H4 (cell line): ENCODE measurements at places on chromosomes 12 and 14. TPM values are rescaled to one million over a fixed set of nuclear protein-coding genes. Genes with fewer than 3 reads are reported as not detected.

DNA sequence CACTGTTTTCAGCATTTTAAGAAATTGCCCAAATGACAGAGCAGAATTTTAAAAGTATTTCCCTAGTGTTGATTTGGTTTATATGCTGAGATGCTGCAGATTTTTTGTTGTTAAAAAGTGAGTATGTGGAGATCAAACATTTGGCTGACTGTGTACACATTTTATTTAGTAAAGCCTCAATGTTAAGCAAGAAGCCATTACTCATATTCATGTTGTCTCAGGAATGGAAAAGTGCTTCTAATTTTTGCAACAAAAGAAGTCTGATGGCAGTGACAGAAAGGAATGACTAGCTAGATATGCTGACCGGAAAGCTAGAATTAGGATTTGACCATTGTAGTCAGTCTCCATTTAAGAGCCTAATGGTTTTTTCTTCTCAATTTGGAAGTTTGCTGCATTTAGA lies 22.5 kb downstream of the SLC38A6 start:
- DNase-seq: no peak

DNA sequence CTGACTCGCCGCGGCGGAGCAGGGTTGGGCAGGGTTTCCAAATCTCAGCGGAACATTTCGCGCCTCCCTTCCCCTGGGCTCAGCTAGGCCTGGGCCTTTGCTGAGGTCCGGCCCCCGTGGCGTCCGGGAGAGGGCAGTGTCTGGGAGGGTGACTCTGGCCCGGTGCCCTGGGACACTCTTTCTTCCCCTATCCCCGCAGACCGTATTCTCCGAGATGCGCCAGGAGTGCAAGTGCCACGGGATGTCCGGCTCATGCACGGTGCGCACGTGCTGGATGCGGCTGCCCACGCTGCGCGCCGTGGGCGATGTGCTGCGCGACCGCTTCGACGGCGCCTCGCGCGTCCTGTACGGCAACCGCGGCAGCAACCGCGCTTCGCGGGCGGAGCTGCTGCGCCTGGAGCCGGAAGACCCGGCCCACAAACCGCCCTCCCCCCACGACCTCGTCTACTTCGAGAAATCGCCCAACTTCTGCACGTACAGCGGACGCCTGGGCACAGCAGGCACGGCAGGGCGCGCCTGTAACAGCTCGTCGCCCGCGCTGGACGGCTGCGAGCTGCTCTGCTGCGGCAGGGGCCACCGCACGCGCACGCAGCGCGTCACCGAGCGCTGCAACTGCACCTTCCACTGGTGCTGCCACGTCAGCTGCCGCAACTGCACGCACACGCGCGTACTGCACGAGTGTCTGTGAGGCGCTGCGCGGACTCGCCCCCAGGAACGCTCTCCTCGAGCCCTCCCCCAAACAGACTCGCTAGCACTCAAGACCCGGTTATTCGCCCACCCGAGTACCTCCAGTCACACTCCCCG lies 3.0 kb downstream of the WNT1 start:
- no peak for DNase-seq

DNA sequence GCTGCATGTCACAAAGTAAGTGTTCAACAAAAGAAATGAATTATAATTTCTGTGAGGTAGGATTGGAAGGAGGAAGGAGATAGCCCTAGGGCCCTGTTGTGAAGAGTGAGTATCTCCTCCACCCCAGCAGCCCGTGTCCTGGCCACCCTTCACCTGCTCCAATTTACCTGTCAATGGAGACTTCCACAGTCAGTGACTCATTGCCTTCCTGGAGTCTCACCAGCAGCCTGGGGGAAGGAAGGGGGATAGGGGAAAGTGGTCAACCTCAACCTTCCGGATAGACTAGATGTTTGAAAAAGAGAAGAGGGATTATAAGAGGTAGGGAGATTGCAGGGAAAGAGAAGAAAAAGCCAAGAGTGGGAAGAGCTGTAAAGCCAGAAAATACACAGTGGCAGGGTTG lies 9.2 kb downstream of the STAT2 start:
- DNase-seq: no peak

DNA sequence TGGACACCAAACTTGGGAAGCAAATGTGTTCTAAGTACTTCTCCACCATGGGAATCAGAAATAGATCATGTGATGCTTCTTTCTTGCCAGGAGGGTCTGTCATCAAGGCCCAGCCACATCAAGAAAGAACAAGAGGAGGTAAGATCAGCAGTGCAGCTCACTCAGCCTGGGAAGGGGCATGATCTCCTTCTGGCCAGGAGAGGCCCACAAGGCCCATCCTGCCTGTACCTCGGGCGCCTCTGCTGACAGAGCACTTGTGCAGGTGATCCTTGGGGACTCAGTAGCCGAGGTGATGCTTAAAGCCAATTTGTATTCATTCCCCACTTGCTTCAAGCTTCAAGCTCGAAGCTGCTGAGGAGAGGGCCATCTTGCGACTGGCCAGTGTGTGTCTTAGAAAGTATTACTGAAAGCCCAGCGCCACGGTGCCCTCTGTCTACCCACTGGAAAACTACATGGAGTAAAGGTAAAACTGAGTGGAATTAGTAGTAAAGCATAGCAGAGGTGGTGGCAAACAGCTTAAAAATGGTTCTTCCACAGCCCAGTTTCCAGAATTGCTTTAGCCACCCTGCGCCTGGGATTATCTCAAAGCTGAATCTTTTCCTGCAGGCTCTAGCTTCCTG lies 26.2 kb downstream of the RTRAF start:
- DNase-seq: peak; percentile 37

The CCDC177 gene
- not detected in 2 replicates for total RNA-seq

The TRIAP1 gene
- 72.8 and 83.2 TPM in 2 replicates for total RNA-seq
